ENCODE measurements at places on chromosomes 16 and 17. TPM values are rescaled to one million over a fixed set of nuclear protein-coding genes. Genes with fewer than 3 reads are reported as not detected.

Gene B3GNT9
- 11.0 TPM for total RNA-seq

Gene CLEC18C
- 0.20 TPM for total RNA-seq

Gene TRIM47
- total RNA-seq: 15.8 TPM

Gene SCN4A
- total RNA-seq: 0.87 TPM

Gene TBC1D3I
- total RNA-seq: 0.42 TPM

Gene PPL
- total RNA-seq: 10.7 TPM
